GM23248 (cell line): ENCODE measurements at places on chromosomes 7 and 10. TPM values are rescaled to one million over a fixed set of nuclear protein-coding genes. Genes with fewer than 3 reads are reported as not detected.

DNA sequence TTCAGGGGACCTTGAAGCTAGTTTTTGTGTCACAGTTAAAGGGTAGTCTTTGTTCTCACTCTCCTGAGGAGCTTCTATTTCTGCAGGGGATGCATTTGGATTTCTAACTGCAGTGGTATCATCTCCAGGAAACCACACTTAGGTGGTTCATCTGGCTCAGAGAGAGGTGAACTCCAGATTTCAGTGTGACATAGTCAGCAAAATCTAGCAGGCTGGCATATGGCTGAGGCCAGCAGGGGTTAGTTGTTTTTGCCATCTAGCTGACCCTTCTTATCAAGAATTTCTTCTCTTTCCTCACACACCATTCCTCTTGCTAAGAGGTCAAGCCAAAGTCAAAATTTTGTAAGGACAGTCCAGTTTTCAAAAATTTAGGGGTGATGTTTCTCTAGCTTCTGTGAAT is 248.2 kb downstream of the REEP3 start:
- DNase-seq = no peak

Gene CHCHD3
- polyA plus RNA-seq = 65.8 and 66.1 TPM in 2 replicates

Gene TFEC
- polyA plus RNA-seq = not detected in 2 replicates

DNA sequence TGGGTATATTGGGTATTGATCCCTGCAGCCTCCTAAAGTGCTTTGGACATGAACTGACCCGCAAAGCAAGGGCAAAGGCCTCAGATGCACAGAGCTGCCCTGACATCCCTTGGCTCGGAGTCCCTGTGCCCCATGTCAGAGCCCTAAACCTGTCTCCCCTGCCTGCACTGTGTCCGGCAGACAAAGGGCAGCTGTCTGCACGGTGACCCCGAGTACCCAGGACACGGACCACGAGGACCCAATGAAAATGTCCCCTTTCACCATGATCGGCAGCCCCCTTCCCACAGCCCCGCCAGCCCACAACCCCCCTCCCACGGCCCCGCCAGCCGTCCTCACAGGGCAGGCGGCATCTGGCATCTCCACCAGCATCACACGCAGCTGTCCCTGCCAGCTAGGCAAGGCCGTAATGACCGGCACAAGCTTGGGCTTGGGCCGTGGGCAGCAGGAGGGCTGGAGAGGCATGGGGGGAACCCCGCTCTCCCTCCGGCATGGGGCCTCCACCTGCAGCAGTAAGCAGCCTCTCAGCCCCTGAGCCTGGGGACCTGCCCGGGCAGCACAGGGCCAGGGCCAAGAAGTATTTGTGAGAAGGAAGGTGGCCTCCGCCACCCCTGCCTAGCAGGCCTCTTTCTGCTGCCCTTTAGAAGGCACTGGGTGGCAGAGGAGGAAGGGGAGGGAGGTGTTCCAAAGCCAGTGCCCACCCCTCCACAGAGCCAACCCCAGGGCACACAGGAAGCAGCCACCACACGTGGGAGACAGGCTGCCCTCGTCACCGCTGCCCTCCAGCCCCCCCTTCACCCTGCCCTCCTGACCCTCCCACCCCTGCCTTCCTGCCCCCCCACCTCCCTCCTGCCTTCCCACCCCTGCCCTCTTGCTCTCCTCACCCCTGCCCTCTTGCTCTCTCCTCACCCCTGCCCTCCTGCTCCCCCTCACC is 10.1 kb downstream of the NUDT1 start:
- no peak for DNase-seq

Gene HABP2
- not detected in 2 replicates for polyA plus RNA-seq

Gene PTPRN2
- 0.13 TPM in 1 of 2 replicates, not detected in the other for polyA plus RNA-seq
